ENCODE measurements at places on chromosomes 7 and 10.

GRCh38 chr7:100483722-100484672 lies at the start of gene NYAP1:
TSS of gene NYAP1 (plus strand) at chr7:100483927. CDS start at chr7:100485312, 1,385 bp downstream.
- DNase-seq, result no peak

DNA sequence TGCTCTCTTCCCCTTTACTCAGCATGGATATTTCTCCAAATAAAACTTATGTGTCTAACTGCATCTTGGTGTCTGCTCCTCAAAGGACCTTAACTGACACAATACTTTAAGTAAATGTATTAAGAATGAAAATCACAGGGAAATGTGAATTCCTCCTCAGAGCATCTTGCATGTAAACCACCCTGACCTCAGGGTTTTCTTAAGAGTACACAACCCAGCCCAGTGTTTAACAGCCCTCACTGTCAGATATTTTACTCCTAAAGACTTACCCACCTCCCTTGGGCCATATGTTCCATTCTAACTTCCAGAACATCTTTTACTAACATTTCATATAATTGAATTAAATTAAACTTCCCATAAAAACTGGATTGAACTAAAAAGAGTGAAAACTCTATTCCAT lies 315.3 kb downstream of the HPSE2 start:
- DNase-seq, result no peak

DNA sequence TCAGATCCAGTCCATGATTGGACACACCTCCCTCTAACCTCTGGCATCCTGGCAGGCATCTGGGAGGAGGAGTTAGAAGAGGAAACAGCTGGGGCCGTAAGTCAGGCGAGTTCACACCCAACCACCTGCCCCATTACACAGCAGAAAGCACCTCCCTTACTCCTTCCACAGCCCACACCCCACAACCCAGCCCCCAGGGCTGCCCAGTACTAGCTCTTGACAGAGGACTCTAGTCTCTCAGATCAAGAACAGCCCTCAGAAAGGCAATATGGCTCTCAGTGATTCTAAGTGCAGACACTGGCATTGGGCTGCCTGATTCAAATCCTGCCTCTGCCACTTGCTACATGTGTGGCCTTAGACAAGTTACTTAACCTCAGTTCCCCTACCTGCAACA lies 34.1 kb downstream of the KCNMA1 start:
- DNase-seq, result no peak

GRCh38 chr7:94284104-94284503 lies 110.6 kb upstream of the COL1A2 start:
- no peak for DNase-seq

DNA sequence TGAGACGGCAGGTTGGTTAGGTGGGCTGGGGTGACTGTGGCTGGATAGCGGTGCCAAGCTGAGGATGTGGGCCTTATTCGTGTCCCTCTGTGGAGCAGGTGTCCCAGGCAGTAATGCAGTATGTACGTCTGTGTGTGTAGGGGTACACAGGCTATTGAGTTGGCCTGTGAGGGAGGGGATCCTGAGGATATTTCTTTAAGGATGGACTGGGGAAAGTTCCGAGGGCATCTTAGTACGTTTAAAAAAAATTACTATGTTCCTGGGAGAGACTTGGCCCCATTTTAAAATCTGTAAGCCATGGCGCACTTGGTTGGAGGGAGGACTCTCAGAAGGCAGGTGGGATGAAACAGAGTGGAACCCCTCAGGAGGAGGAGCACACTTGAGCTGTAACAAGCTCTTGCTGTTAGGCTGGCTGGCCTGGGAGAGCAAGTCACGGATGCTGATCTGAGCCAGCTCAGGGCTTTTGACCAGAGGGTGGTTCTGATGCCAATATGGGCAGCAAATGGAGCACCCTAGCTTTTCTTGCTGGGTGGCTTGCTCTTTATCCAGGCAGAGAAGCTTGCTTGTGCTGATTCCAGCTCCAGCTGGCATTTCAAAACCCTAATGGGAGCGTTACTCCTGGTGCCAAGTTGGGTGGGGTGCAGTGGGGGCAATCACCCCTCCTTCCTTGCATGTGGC lies 765 bp downstream of the WBP1L start:
- DNase-seq, result no peak

DNA sequence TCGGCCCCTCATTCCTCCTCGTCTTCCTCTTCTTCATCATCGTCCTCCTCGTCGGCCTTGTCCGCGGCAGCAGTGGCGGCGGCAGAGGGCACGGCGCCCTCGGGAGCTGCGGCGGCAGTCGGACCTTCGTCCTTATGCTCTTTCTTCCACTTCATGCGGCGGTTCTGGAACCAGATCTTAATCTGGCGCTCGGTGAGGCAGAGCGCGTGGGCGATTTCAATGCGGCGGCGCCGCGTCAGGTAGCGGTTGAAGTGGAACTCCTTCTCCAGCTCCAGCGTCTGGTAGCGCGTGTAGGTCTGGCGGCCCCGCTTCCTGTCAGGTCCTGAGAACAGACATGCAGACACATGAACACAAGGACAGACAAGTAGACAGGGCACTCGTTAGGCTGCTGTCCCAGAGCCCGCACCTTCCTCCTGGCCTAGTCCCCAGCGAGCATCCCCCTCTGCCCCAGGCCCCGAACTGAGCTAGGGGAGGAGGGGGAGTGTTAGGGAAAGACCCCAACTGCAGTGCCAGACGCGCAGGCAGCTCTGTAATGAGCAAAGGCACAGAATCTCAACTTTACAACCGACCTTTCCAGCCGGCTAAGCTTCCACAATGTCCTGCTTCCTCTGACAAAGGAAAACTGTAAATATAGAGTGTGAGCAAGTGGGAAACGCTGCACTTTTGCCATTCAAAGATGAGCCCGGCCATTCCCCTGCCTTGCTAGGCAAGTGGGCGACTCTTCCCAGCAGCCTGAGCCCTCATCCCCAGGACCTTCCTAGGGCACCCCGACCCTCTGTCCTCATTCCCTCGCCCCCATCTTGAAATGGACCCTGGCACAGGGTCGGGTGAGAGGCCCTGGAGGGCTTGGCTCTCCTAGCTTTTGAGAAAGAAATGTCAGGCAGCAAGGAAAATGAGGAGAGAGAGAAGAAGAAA lies 1.3 kb downstream of the HOXA7 start:
- DNase-seq, result no peak

DNA sequence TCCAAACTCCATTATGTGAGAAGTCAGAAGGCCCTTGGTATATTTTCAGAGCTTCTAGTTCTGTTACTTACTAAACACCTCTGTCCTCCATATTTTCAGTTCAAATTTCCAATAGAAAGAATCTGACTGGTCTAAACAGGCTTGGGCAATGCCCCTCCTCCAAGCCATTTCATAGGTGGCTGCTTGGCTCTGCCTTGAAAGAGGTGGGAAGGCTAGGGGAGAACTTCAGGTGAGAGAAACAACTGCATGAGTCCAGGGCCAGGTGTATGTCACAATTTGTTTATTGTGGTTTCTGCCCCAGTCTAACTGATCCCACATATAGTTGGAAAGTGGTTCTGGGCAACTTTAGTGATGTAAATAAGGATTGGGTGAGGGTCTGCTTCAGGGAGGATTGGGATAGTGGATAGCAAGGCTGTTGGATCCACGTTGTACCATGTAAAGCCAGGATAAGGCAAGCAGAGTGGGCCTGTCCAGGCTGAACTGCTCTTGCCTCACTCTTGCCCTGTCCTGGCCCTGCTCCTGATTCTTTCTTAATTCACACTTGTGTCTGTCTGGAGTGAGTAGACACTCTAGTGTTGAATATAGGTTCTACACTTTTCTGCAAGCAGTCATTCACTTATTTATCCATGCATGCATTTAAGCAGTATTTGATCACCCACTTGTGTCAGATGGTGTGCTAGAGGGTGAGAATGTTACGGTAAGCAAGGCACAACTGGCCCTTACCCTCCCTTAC lies 67.5 kb upstream of the COMTD1 start:
- DNase-seq, result no peak

DNA sequence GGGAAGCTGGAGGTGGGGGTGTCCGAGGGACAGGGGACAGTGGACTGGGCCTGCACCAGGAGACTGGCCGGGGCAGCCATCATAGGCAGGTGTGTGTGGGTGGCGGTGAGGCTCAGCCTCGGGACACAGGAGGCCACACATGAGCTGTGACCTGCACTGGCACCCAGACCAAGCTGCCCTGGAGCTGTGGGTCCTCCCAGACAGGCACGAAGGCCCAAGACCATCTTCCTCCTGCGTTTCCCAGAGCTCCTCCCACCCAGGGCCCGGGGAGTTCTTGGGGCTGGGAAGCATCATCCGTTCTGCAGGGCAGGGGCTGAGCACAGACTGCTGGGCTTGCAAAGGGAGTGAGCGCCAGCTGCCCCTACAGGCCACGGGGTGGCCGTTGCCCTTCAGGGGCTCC lies 87.4 kb downstream of the PDGFA start:
- DNase-seq, result no peak

- DNase-seq, result no peak
Measured at GRCh38 chr7:6317797-6318438, 45.5 kb upstream of the CYTH3 start.

- DNase-seq, result no peak
Measured at GRCh38 chr10:50572017-50572491, 51.7 kb downstream of the SGMS1 start.

DNA sequence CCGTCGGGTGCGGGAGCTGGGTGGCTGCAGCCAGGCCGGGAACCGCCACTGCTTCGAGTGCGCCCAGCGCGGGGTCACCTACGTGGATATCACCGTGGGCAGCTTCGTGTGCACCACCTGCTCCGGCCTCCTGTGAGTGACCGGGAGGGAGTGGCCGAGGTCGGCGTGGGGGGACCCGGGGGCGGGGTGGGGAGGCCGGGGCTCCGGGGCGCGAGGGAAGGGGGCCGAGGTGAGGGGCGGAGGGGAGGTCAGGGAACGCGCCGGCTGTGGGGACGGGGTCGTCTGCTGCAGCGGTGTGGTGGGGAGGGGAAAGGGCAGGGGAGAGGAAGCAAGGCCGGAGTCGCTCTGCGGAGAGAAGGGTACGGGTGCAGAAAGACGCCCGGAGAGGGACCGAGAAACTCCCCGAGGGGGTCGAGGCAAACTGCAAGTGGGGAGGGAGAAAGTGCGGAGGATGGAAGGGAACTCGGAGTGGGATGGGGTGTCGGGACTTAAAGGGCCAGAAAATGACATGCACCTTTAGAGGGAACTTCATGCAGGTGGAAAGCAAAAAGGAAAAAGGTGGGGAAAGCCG lies 518 bp downstream of the AGFG2 start:
- DNase-seq, result no peak
